ENCODE measurements at places on chromosomes 1 and 21. TPM values are rescaled to one million over a fixed set of nuclear protein-coding genes. Genes with fewer than 3 reads are reported as not detected.

DNA sequence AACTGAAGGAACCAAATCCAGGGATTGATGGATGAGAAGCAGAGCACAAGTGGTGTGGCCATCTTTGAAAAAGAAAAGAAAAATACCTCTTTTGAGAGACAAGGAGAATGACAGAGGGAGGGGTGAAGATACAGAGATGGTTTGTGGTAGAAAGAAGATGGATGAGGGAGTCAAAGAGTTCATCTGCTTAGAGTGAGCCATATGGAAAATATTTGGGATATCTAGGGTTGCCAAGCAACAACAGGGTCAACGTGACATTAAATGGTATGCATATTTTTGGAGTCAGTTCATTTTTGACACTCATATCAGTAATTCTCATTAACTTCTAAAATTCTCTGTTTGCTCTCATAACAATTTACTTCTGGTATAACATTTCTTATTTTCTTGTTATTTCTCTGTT, 50.7 kb downstream of the MACF1 start:
- no peak for DNase-seq

DNA sequence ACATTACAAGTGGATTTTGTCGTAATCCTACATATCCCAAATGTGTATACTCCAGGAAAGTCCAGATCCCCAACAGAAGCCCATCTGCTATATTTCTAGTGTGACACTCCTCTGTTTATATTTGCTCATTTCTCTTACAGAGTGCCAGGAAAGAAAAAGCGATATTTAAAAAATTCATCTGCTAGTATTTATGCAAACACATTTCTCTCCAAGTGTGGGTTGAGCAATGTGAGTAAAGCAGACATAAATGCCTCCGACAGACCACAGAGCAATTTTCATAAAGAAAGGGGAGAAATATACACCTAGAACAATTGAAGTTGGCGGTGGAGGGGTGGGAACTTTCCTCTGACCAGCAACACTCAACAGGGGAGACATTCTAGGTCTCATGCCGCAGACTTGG, 22.2 kb upstream of the RAP1A start:
- DNase-seq, result no peak

- DNase-seq, result no peak
Measured at GRCh38 chr1:73635021-73635420, 563.0 kb downstream of the LRRIQ3 start.

Gene LYPD8
- total RNA-seq, result 5.1 TPM

DNA sequence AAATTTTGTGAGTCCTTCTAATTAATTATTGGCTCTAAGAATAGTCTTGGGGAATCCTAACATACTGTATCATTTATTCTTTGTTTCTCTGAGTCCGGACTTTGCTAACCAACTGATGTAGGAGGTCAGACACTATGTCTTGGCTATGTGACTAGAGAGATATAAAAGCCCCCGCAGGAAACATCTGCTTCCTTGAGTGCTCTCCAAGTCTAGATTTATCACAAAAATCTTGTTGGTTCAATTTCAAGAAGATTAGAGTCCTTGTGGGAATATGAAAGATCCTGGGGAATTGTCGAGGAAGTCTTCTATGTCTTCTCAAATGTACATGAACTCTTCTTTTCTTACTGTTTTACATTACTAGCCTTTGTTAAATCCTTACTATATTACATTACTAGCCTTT, 1712.5 kb downstream of the NCAM2 start:
- DNase-seq, result no peak

- DNase-seq, result no peak
Measured at GRCh38 chr1:109980324-109981003, 4.1 kb upstream of the AHCYL1 start.

DNA sequence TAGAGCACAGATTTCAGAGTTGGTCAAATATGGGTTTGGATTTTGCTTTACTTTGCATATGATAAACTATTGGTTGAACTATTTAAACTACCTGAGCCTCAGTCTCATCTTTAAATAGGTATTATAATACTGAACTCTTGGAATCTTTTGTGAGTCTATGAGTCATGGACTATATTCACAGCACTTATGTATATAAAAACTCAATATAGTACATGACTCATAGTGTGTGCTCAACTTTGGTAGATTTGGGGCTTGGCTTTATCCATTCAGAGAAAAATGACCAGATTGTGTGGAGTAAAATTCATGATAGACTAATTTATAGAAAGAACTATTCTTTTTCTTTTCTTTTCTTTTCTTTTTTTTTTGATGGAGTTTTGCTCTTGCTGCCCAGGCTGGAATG, 28.7 kb downstream of the FCRL3 start:
- no peak for DNase-seq

Gene OR2T11
- total RNA-seq, result not detected

DNA sequence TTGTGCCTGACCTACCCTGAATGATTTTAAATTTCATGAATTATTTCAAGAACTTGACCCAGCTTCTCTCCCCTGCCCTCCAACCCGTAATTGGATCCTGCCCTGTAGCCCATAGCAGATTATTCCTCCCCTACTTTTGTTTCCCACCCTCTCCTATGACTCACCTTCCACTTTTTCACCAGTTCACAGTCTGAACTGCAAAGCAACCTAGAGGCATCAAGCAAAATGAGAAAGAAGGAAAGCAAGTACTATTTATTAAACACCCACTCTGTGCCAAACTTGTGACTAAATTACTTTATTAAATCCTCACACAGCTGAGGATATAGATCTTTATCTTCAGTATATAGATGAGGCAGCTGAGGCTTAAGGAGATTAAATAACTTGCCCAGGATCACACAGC, 20.7 kb upstream of the IKBKE start:
- DNase-seq, result no peak

GRCh38 chr21:15293240-15293639, 228.4 kb upstream of the NRIP1 start:
- peak; percentile 71 for DNase-seq

DNA sequence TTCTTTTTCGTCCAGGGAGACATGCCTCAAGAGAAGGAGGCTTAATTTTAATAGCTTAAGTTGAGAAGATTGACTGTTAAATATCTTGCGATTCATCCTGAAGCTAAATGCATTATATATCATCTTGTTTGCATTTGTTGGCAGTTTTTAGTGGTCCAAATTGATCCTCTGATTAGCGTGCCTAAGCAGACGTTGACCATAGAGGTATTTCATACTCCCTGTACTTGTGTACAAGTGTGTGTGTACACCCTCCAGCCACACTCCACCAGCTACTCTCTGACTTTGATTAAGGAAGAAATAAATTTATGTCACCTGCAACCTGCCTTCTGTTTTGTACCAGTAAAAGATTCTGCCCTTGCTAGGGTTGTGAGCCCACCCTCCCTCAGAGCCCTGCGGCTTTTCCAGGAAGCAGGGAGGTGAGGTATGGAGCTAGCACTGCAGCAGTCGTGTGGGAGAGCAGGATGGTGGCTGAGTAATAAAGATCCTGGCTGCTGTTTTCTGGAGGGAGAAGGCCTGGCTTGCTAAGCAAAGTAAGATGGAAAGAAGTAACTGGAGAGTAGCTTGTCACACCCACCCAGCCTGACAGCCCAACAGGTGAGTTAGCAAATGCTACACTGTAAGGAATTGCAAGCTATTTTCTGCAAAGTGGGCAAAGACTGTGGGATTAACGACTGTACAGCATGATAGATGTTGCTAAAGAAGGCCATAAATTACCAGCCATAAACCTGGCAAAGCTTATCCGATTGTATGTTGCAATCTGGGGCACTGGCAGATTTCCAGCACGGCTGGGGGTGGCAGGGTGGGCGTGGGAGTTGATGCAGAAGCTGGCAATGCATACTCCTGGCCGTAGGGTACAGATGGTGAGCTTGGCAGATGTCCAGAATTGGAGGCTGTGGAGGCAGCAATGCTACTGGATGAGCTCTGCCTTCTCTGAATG, 170.2 kb downstream of the TNR start:
- DNase-seq, result peak; percentile 47

DNA sequence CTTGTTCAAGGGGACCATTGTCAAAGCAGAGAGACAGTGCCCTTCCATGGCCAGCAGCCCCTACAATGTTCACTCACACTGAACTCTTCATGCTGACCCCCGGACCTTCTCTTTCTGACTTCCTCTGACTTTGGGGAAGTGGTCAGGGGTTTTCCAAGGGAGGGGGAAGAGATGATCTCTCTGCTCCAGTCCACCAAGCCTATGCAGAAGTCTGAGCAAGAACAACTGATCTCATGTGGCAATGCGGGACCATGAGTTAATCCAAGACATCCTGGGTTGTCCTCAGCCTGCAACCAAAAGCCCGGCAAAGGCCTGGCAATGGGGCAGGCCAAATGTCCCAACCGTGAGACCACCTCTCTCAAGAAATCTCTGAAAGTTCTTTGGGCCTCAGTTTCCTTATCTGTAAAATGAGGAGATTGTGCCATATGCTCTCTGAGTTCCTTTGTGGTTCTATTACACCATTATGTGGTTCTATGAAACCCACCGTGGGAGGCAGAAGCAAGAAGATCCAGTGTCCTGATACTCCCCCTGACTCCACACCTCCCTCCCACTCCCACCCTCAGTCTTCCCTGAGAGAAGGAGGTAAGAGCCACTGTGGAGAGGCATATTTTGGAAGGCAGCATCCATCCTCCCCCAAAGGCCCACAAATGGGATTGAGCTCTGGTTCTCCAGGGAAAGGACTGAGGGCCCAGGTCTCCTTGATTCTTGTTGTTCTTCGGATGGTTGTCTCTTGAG, 11.8 kb upstream of the ARHGEF2 start:
- DNase-seq, result no peak

Gene TRMT13
- 7.6 TPM for total RNA-seq

Gene SMPDL3B
- 0.23 TPM for total RNA-seq

GRCh38 chr1:64176659-64177058, 26.8 kb upstream of the UBE2U start:
- DNase-seq, result no peak

GRCh38 chr1:240801442-240801841, 189.5 kb upstream of the GREM2 start:
- no peak for DNase-seq

DNA sequence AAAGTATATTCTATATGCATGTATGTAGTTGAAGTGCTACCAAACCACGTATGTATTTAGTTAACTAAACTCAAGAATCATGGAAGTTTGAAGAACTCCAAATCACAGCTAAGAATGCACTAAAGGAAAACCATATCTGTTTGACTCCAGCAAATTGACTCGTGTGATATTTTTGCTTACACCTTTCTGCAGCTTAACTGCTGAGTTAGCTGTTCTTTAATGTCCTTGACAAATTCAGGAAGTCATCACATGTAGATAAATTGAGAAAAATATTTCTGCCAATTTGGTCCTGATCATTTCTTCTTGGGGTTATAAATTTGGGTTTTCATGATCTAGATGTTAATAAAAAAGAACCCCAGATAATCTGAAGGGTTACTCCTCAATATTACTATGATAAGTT, 83.0 kb downstream of the NFIA start:
- no peak for DNase-seq

- no peak for DNase-seq
Measured at GRCh38 chr1:44661781-44662682, 12.2 kb downstream of the TMEM53 start.

- no peak for DNase-seq
Measured at GRCh38 chr21:15616864-15617574, 112.8 kb upstream of the USP25 start.

DNA sequence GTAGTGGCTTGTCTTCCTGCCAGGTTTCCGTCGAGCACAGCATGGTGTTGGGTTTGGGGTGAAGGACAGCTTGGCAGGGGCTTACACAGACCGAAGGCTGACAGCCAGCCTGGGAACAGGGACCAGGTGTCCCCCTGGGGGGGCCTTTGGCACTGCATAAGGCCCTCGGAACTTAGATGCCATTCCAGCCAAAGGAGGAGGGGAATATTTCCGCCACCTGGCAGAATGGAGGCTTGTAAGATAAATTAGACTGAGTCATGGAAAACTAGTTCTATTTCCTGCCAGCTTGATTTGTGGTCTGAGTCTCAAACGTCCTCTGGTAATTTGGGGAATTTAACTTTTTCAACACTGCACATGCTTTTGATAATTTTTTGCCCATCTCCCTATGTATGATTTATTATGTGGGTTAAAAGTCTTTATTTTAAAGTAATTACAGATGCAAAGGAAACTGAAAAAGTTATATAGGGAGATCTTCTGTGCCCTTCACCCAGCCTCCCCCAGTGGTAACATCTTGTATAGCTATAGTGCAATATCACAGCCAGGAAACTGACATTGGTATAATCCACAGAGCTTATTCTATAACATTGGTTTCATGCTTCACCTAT, 11.5 kb upstream of the TMEM51 start:
- DNase-seq, result peak; percentile 69

Gene CASQ2
- not detected for total RNA-seq
